ENCODE measurements at places on chromosomes 3 and 15.

DNA sequence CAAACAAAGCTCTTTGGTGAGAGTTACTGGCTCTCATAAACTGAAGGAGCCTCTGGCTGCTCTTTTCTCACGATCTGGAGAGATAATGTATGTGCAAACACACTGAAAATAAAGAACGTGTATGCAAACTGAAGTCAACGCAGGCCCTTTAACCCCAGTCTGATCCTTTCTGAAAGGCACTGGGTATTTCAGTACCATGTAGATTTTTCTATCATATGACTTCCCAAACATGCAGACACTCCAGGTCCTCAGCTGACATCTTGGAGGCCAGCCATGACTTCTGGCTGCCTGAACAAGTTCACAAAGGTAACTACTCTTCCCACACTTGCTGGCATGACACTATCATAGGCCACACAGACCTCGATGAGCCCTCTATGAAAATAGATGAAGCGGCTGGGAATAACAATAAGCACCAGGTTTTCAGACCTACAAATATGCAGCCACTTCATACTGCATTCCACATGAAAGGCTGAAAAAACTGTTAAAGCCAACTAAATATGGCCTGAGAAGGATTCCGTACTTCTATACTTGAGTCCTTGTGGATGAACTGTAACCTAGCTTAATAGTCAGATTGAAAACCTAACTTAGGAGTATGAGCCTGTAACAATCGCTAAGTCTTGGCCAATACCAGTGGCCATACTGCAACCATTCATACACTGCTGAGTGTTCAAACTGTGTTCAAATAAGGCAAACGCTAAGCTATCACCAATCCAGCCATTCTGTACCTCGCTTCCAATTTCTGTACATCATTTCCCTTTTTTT is 121.3 kb downstream of the THRB start:
- no peak for DNase-seq

DNA sequence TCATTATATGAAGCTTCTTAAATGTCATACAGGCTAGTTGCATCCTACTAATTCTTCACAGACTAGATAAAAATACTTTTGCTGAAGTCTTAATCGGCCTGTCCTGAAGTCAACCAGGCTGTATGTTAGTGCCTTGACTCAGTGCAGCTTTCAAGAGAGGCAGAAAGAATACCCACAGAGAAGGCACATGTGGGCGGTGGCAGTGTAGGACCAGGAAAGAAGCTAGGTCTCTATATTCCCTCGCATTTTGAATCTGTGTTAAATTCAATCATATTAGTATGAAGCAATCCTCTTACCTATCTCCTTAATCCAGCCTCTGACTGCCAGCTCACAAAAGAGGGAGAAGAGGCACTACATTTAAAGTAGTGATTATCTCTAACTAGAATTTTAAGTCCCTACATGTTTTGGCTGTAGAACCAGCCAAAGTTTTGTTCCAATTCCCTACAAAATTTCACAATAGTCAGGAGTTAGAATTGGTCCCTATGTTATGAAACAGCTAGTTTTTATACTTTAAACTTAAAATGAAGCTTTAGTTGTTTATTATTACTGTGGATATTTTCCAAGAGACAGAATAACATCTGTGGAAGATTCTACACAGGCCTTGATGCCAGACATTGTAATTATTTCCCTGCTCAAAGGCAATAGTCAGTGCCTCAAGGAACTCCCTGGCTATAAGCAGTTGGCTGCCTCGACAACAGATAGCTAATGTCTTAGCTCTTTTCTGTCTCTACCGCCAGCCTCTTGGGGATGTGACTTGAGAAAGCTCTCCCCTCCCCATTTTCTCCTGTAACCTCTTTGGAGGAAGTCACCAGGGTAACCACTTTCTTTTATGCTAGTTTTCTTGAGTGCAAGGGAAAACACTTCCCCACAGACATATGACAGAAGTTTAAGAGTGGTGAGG is 31.9 kb downstream of the CRTC3 start:
- no peak for DNase-seq

DNA sequence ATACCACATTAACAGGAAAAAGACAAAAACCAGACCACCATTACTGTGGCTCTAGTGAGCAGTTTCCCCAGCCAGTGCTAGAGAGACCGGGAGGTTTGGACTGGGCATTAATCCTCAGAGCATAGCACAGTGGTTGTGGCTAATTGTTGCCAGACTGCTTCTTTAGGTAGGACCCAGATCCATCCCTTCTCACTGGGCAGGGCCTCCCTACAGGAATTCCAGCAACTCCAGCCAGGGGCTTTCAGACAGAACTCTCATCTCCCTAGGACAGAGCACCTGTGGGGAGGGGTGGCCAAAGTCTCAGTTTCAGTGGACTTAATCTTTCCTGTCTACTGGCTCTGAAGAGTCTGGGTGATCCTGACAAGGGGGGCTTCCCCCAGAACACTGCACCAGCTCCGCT is 759.6 kb downstream of the SQOR start:
- DNase-seq: no peak

DNA sequence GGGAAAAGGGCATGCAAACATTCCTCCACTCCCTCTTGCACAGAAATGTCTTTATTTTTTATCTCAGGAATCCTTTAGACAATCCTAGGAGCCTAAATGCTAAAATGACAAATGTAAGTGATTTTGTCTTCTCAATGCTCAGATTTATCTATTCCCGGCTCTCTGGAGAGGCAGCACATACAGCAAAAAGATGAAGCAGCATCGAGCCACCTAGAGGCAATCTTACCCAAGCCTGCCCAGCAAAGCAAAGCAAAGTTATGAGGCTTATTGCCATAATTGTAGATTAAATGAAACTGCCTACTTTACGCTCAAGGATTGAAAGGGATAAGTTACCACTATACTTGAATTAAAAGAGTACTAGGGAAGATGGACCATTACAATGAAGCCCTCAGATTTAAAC is 750.4 kb upstream of the NR2F2 start:
- no peak for DNase-seq

GRCh38 chr3:128813097-128813496 is 66.3 kb upstream of the ACAD9 start:
- DNase-seq: no peak

DNA sequence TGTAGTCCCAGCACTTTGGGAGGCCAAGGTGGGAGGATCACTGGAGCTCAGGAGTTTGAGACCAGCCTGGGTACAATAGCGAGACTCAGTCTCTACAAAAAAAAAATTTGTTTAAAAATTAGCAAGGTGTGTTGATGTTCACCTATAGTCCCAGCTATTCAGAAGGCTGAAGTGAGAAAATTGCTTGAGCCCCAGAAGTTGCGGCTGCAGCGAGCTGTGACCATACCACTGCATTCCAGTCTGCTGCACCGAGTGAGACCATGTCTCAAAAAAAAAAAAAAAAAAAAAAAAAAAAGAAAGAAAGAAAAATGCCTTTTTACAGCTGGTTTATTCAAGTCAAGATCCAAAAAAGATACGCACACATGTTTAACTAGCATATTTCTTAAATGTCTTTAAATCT is 17.0 kb upstream of the MUC20 start:
- DNase-seq: no peak

DNA sequence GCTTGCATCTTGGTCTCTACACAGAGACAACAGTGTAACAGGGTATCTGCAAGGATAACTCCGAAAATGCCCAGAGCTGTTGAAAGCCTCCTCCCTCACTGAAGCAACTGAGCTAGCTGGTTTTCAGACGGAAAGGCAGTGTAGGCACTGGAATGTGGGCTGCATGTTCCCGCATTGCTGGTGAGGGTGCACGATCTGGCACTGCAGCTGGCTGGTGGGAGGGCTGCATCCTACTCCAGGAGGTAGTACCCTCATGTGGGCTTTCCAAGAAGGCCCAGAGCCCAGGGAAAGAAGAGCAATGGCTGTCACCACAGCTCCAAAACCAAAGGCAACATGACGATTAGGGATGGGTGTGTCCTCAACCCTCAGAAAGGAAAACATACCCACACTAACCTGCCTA is 28.7 kb upstream of the RPS17 start:
- no peak for DNase-seq

- peak; percentile 55 for DNase-seq
Observed at GRCh38 chr3:129593595-129594339, 12.7 kb downstream of the PLXND1 start.

DNA sequence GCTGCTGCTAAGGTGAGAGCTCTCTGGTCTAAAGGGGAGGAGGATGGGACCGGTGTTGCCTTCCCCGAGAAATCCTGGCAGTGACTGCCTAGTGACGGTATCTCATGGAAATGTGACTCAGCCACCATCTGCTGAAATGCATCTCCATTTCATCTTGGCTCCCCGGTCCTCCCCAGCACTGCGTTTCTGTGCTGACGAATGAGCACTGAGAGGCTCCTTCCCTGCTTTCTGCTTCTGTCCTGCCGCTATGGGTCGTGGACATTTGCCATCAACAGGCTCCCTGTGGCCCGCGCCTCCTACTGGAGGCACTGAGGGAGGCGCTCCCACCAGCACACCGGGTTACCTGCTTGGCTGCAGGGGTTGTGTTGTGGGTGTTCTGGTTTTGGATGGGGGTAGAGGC is 13.5 kb upstream of the SEC13 start:
- DNase-seq: no peak

- no peak for DNase-seq
Observed at GRCh38 chr3:32157600-32158264, 51.3 kb downstream of the GPD1L start.

DNA sequence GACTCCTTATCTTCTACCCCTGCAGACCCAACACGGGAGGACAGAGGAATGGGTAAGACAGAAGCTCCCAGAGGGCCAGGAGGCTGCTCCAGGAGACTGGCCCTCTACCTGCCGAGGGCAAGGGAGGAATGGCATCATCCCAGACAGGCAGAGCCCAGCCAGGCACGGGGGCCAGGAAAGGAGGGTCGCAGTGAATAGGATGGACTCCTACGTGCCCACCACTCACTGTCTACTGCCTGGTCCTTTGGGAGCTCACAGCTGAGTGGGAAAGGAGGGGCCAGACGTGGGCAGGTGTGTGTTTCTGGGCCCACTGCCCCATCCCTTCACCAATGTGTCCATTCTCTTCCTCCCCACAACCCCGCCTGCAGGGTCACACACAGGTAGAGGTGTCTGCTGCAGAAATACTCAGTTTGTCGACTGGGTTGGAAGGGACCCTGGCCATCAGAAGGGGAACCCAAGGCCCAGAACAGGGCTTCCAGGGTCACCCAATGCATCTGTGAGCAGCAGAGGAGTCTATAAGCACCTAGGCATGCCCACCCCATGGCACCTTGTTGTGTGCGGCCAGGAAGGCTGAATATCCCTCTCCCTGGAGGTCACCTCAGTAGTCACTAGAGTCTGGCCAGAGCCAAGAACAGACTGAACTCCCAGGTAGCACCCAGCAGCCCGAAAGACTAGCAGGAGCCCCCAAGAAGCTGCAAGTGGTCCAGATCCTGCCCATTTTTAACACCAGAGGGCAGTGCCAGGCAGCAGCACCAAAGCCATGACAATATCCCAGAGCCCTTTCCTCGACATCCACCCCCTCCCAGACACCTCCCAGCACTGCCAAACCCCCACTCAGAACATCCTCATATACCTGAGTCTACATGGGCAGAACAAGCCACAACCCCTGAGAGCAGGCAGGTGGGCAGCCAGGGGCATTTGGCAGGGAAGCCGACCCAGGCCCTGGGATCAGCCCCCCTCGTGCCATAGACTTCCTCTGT is 24.0 kb downstream of the TKT start:
- no peak for DNase-seq

- DNase-seq: no peak
Observed at GRCh38 chr3:96070678-96071077, 743.7 kb upstream of the EPHA6 start.

GRCh38 chr15:78195735-78196201 is 38.6 kb downstream of the ACSBG1 start:
- DNase-seq: no peak

- DNase-seq: no peak
Observed at GRCh38 chr15:63834500-63835210, 907 bp upstream of the HERC1 start.

DNA sequence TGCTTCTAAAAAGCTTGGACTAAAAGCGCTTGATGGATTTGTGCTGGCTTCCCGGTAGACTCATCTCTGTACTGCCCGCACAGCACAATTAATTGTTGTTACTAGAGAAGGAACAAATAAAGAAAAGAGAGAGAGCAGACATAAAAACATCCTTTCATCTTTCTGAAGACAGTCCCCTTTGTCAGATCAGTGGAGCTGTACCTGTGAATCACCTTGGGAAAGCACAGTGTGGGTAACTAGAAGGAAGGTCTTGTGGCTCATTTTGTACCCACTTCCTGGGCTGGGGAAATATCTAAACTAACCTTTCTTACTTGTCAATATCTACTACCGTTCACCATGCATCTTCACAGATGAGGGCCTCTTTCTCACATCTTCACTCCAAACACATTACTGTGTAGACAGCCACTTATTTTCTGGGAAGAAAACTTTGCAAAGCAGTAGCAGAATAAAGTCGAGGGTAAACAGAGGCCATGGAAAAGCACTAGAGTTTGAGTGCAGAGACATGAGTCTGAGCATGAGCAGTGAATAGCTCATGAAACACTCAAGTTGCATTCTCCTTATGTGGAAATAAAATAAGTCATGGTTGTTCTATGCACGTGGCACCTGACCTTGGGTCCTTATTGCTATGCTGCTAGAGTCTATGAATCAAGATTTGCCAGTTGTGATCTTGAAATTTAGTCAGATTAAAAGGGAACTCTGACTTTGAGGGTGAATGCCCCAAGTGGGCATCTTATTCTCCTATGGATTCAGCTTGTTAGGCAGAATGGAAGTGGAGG is 169.3 kb downstream of the LPP start:
- no peak for DNase-seq

- no peak for DNase-seq
Observed at GRCh38 chr3:132847849-132848625, 125.8 kb upstream of the NPHP3 start.

DNA sequence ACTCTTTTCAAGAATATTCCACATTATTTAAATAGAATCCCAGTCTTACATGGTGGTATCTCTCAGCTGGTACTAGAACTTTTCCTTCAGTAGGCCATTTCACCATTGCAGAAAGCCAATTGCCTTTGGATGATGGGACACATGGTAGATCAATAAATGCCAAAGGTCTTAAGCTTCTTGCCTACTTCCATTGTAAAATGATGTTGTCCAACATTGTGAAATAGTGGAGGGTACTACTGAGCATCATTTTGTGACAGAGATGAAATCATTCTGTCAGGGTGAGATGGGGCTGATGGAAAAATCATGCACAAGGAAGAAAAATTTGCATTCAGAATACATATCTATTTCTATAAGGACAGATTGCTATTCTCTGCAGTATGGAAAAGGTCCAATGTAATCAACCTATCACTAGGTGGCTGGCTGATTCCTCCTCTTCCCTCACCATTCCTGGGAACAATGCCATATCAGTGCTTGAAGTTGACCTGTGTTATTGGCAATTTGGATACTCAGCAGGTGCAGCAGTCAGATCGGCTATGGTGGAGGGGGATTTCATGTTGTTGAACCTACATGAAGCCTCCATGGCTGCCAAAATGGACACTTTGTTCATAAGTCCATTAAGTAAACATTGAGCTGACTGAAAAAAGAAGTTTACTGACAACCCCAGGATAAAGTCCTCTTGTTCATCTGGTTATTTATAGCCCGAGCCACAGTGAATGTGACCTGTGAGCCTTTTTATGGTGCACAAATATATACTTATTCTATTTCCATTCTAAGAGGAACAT is 596.9 kb upstream of the ARPP21 start:
- DNase-seq: no peak

GRCh38 chr3:73280746-73281145 is 219.3 kb downstream of the EBLN2 start:
- no peak for DNase-seq
